NCI-H526 (cell line): ENCODE measurements at places on chromosomes 7 and 10.

- no peak for DNase-seq
These were observed 16.7 kb downstream of the USP6NL start for GRCh38 chr10:11594589-11595394.

DNA sequence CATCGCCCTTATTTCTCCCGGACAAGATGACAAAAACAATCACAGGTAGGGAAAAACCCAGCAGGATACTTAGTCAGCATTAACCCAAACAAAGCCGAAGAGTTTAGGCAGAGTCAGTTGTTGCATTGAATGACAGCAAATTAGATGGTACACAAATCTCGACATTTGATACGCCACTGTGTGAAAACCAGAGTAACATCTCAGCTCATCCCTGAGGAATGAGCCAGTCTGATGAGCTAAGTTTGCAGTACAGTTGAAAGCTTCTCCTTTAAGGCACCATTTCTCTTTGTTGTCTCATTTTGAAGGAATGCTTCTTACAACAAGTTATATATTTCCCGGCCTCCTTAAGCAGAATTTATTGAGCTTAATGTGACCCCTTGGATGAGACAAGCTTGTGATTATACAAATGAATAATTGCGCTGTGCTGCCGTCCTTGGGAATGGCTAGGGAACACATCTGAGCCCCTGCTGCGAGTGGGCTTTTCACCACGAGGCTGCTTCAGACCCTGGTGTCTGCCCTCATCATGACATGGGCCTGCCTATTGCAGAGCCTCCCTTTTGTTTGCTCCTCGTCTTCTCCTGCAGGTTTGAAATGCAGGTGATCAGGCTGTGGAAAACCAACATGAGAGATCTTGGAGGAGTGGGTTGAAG is 137.3 kb downstream of the CELF2 start:
- no peak for DNase-seq

- DNase-seq: no peak
These were observed 3.6 kb downstream of the GIMAP4 start for GRCh38 chr7:150570556-150571465.

DNA sequence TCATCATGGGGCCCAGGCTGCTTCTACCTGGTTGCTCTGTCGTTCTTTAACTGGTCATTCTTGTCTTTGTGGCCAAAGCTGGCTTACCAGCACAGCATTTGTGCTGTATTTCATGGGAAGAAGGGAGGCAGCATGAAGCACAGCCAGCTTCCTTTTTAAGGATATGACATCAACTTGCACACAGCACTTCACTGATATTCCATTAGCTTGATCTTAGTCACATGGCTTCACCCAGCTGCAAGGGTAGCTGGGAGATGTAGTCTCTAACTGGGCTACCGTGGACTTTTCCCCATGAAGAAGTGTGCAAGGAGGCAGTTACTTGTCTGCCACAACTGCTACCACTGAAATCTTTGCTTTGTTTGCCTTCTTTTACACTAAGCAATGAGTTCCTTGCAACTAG is 525.2 kb downstream of the LRMDA start:
- DNase-seq: no peak

DNA sequence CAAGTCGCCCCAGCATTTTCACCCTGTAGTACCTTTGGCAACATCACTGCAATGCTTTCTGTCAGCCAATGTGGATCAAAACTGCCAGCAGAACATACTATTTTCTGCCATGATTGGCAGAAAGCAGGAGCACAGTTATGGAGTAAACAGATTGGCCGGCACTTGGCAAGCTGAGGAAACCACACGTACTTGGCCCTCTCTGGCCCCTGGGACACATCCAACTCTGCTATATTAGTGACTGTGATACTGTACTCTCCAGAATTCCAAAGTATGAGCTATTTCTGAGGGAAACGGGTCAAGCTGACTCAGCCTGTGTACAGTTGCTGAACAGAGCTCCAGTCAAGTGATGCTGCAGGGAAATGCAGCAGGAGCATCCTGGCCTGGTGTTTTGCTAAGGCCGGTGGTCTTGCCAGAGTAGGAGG is 39.8 kb upstream of the LANCL2 start:
- no peak for DNase-seq

DNA sequence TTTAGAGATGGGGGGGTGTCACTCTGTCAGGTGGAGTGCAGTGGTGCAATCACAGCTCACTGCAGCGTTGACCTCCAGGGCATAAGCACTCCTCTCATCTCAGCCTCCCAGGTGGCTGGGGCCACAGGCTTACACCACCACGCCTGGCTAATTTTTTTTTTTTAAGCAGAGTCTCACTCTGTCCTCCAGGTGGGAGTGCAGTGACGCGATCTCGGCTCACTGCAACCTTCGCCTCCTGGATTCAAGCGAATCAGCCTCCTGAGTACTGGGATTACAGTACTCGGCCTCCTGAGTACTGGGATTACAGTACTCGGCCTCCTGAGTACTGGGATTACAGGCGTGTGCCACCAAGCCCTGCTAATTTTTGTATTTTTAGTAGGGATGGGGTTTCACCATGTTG is 23.6 kb upstream of the PPIA start:
- peak; percentile 41 for DNase-seq
